DMS79 treated with DMSO at 0.1 percent for 48 hours (cell line): ENCODE measurements at places on chromosomes 12 and 14.

DNA sequence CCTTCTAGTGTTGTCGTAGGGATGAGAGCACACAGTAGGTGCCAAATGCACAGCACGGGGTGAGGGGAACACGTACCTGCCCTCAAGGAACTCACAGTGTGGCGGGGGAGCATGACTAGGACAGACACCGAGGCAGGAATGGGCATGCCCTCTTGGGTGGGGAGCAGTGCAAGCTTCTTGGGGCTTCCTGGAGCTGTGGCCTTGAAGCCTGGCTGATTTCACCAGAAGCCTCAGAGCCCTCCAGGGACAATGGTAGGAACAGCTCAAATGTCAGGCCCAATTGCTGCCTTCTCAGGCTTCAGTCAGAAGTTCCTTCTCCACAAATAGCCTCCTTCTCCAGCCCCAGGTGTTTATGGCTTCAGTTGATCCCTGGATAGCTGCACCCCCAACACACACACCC is 43.4 kb downstream of the TEAD4 start:
- no peak for DNase-seq

- DNase-seq = peak; percentile 73
Measured at GRCh38 chr14:89399594-89400068, 17.4 kb downstream of the FOXN3 start.

GRCh38 chr12:130463275-130463658 is 125.6 kb downstream of the PIWIL1 start:
- peak; percentile 37 for DNase-seq

DNA sequence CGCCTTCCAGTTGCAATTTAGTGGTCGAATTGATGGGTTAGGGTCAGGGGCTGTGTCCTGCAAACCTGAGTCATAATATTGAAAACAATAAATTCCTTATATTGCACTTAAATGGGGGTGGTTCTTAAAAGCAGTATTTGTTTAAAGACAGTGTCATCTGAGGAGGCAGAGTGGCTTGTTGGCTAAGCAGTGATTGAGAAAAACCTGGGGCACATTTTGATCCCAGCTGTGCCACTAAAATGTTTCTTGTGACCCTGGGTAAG is 48.4 kb downstream of the FBXW8 start:
- DNase-seq = no peak

GRCh38 chr14:45254771-45255170 is 1.8 kb upstream of the MIS18BP1 start:
- no peak for DNase-seq

GRCh38 chr14:56152221-56152620 is 34.0 kb downstream of the PELI2 start:
- DNase-seq = no peak

DNA sequence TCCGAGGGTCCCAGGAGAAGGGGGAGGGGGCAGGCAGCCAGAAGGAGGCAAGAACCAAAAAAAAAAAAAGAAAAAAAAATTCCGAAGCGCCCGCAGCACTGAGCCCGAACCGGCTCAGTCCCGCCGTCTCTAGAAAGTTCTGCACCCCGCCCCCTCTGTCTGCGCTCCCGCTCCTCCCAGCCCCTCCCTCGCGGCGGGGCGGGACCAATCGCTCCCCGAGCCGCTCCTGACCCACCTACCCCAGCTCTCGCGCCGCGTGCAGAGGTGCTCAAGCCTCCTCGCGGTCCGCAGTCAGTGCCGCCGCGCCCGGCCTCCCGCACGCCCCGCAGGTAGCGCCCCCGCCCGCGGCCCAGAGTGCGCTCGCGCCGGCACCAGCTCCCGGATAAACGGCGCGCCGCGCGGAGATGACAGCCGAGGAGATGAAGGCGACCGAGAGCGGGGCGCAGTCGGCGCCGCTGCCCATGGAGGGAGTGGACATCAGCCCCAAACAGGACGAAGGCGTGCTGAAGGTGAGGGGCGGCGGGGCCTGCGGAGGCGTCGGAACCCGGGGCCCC is at the start of gene FKBP4:
Gene FKBP4, plus strand, starts transcription at position 235 of the 554 bp plus-strand sequence. Its CDS starts 170 bp downstream, at position 405.
- peak; percentile 57 for DNase-seq

DNA sequence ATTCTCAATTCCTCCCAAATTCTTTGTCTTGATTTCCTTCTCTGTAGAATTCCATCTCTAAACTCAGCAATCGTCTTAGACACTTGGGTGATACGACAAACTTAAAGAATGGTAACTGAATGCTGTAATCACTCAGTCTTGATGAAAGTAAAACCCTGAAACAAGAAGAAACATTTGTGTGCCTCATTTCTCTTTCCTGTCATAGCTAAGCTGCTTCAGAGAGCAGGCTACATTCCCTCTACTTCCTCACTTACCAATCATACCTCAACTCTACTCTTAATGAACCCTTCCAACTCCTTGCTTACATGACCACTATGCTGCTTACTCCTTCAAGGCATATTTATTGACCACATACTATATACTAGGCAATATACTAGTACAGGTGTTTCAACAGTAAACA is 8.3 kb downstream of the MAP4K5 start:
- DNase-seq = no peak
